HL-60 (cell line): ENCODE measurements at places on chromosomes 3 and 15.

DNA sequence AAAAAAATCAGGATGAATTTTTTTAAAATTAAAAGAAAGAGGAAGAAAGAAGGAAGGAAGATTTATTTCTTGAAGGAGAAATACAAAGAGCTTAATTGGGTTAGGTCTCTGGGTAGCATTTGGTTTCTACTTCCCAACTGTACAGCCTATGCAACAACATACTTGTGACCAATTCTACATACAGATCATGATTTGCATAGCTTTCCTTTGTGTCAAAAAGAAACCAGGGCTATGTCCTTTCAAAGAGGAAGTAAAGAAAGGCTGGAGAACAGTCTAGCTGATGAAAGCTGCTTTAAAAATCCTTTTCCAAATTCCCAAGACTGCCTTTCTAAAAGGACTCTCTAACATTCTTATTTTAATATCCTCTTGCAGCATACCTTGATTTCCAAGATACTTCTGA lies 6.1 kb upstream of the HGD start:
- no peak for DNase-seq

DNA sequence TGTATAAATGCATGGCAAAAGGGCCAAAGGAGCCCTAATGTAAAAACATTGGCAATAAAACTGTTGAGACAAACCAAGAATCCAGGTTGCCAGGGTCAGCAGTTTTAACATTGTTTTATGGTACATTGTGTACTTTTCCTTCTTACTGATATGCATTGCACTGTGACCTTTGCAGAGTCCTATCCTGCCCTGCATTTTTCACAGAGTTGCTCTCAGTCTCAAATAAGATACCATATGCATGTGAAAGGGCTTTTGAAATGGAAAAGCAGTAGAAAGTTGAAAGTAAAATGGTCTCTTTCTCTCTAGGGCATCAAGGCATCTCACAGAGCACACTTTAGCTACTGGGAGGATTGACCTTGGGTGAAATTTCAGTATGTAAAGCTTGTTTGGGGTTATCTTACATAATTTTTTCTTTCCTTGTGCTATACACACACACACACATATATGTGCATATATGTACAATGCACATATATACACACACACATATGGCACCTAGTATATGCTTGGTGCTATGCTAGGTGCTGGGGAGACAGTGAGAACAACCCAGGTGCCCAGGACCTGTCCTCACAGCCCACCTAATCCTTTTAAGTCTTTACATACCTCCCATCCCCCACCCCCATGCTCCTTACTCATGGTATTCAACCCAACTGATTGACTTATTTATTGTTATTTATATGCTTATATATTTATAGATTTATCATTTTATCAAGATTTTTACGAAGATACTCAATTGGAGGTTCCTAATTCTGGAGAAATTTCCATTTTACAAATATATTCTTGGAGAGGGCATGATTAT lies 1.2 kb upstream of the PPP2R3A start:
- DNase-seq: no peak

GRCh38 chr15:62940755-62941361 lies 101.7 kb upstream of the TPM1 start:
- peak; percentile 37 for DNase-seq

DNA sequence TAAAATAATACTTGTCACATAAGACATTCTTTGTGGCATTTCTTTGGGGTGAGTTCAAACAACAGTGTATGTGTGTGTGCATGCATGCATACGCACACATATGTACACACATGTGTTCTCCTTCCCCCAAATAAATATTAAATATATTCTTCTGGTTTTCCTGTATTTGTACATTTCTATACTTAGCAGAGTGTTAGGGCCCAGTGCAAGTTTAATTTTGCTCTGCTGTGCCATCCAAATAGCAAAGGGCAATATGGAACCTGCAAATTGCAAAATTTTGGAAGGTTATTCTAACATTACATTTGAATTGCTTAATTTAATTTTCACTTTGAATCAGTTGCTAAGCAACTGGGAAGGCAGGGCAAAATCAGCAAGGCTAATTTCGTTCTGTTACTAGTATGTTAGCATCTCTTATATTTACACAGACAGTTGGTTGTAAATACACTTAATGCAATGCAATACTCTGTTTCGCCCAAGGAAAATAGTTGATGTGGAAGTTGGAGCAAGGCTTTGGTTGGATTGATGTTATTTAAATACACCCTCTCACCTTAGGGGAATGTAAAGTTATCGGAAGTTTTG lies 130.4 kb downstream of the ITPR1 start:
- peak; percentile 20 for DNase-seq

- DNase-seq: no peak
Measured at GRCh38 chr3:64365877-64366276, 140.6 kb upstream of the PRICKLE2 start.

GRCh38 chr3:180633722-180634121 lies 31.8 kb downstream of the TTC14 start:
- DNase-seq: no peak

DNA sequence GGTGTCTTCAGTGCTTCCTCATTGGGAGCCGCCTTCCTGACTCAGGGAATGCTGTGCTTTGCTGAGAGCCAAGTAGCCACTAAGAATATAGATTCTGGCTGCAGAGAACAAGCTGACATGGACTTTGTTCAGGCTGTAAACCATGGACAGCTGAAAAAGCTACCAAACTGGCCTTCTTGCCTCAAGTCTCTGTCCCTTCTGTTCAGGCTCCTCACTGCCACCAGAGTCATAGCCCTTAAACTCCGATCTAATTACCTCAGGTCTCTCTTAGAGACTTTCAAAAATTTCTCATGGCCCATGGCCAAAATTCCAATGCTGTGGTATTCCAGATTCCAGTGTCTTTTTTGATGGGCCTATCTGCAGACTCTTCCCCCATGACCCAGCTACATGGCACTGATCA lies 19.4 kb upstream of the PTX3 start:
- DNase-seq: no peak

- peak; percentile 90 for DNase-seq
Measured at GRCh38 chr3:177338697-177339219, 141.5 kb upstream of the TBL1XR1 start.

GRCh38 chr3:19485267-19485666 lies 337.0 kb downstream of the KCNH8 start:
- no peak for DNase-seq

- DNase-seq: no peak
Measured at GRCh38 chr3:148070041-148070440, 627.7 kb upstream of the AGTR1 start.

GRCh38 chr3:73270839-73271483 lies 209.5 kb downstream of the EBLN2 start:
- DNase-seq: no peak

DNA sequence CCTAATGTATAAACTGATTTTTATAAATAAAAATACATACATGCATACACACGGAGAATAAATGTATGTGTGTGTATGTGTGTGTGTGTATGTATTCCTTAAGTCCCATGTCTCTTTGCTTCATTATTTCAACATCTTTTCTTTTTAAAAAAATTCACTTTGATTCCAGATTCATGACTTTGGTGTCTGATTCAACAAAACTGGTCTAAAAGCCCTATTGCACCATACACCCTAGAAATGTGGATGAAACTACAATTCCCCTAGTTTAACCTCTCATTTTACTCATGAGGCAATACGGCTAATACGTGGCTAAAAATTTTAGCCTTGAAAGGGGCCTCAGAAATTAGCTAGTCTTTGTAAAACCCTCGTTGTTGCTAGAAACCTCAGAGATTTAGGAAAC lies 228.1 kb downstream of the ADAMTS9 start:
- DNase-seq: no peak

DNA sequence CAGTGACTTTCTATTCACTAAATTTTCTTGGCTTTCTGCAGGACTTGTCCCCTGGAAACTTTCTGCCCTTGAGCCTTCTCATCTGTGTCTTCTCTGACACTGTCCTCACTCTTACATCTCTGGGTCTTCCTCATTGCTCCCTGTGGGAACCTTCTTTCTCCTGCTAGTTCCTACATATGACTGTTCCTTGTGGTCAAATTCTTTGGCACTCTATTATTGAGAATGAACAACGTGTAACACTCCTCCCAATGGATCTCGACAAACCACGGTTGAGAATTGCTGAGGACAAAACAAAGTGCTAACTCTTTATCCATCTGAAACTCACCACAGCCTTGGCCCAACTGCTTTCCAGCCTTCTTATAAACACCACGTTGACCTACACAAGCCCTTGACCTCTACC lies 3.5 kb upstream of the FAM81A start:
- no peak for DNase-seq

DNA sequence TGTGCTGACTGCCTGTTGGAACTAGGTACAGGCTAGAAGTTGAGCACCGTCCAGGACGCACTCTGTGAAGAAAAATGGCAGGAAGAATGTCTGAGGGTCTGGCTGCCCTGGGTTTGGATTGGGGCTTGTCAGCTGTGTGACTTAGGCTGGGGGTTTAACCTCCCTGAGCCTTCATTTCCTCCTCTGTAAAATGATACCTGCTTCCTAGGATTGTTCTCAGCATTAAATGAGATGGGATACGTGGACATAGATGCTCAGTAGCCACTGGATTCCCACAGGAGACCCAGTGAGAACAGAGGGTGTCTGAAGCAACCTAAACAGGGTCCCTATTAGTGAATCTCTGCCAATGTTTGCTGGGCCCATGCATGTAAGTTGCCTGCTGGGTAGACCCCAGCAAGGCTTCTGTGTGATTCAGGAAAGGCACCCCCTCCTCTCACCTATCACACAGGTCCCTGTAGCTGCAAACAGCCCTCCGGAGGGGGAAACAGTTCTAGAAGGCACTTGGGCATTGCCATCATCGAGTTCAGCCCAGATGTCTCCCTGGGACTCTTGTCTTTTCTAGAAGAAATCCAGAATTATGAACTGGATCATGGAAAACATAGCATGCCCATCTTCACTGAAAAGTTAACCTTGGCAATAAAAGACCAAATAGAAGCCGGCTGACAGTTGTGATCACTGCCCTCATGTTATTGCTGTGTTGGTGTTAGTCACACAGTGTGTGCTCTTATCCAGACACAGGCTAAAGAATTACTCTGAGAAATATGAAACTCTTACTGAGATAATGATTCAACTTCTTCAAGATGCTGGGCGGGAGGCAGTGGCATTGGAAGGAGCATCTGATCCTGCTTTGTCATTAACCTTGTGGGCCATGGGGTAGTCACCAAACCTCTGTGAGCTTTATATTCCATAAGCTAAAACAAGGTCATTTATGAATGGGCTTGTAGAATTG lies 64.5 kb downstream of the SMAD6 start:
- no peak for DNase-seq

GRCh38 chr3:178736300-178736699 lies 200.1 kb downstream of the KCNMB2 start:
- no peak for DNase-seq

DNA sequence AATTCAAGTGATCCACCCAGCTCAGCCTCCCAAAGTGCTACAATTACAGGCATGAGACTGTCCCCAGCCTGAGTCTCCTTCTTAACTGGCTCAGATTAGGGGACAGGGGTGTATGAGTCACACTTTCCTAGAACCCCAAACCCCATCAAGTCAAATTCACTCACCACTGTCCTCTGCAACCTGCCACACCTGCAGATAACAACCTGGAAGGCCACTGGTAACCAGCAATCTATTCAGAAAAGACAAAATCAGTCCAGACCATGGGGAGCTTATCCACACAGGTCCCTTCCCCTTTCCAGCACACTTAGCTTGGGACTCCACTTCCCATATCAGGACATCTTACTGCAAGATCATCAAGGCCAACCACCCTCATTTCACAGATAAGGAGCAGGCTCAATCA lies 6.4 kb downstream of the WDR73 start:
- DNase-seq: no peak

DNA sequence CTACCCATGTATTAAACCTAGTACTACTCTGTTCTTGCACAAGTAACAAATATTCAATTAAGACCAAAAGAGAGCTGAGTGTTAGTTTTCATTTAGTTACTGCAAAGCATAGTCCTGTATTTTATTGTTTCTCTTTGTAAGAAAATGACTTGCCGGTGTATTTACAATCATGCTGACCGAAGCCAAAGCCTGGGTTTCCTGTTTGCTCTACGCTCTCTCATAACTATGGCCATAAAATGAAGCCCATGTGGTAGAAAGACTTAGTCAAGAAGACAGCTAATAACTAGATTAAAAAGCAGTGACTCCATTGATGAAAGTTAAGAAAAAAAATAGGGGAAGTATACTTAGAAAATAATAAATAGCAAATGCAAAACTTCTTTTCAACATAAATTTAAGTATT lies 479.9 kb downstream of the CNTN4 start:
- DNase-seq: no peak

- DNase-seq: no peak
Measured at GRCh38 chr15:48493084-48493762, 152.3 kb downstream of the FBN1 start.

GRCh38 chr3:10766049-10766705 lies 49.9 kb upstream of the SLC6A11 start:
- DNase-seq: no peak

GRCh38 chr3:59908280-59908679 lies 858.5 kb upstream of the CFAP20DC start:
- no peak for DNase-seq

DNA sequence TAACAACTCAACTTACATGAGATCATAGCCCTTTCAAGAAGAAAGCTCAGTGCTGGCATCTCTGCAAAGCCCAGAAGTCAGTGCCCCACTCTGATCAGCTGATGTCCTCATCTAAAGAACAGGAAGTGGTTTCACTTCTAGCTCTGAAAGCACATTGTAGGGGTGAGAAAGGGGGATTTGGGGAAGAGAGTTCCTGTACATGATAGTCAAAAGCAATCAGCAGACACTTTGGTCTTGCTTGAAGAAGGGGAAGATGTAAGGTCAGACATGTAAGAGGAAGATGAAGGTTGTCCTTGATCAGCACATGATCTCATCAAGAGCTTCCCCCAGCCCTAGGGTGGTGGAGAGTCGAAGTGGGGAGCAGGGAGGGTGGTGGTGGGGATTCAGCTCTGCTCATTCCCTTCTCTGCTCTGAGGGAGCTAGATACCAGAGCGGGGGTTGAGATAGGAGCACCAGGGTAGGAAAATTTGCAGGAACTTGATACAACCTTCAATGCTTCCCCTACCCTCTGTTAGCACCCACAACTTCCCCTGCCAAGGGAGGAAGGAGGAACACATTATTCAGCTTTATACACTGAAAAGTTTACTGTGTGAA lies 76.4 kb upstream of the ETV5 start:
- DNase-seq: peak; percentile 92

GRCh38 chr3:11910971-11911531 lies 64.4 kb upstream of the TAMM41 start:
- no peak for DNase-seq

DNA sequence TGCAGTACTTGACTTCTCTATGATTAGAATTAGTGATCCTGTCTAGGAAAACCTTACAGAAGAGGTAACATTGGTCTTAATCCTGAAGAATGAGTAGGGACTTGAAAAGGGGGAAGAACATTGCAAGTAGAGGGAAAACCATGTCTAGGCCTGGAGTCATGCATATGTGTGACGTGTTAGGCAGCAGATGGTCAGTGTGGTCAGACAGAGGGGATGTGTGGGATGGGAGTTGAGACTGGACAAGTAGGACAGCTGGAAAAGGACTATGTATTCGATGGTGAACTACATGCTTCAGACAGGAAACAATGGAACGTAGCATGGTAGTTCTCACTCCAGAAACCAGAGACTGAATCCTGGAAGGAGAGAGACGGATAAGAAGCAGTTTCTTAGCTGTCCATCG lies 235.6 kb upstream of the LRTM1 start:
- no peak for DNase-seq
